ENCODE measurements at places on chromosomes 12 and 14.

DNA sequence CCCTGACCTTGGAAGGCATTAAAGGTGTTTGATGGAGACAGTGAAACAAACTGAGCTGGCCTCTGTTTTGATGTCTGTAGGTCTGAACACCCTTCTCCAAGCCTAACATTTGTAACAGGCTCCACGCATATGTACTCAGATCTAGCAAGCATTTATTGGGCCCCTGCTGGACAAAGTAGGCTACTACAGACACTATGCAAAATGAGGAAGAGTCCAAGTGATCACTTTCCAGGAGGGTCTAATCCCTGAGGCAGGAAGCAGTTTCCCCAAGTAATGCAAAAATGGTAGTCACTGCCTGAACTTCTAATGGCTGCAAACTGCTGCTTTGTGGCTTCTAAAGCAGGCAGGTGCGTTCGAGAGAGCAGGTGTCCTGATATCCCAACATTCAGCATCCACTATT is 405.8 kb downstream of the MED13L start:
- no peak for DNase-seq

DNA sequence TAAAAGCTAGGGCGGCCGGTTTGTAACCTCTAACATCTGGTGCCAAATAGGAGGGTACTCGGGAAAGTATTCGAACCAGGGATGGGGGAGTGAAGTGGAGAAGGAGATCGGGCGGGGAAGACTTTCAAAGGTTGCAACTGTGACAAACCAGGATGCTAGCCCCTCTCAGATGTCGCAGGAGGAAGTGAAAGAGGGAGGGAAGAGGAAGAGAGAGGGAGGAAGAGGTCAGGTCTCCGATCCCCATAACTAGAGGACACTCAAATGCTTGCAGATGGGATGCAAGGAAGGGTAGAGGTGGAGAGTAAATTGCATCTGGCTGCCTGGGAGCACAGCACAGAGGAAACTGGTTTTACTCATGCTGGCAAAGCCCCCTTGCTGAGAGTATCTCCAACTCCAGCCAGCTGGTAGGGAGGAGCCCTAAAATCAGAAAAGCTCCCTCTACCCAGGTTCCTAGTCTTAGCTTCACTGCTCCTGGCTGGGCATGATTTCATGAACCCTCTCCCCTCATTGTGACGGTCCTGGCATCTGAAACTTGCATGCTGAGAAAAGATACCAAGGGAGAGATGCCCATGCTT is 696.7 kb upstream of the TBX3 start:
- no peak for DNase-seq

GRCh38 chr14:84465880-84466279 is 1064.1 kb upstream of the FLRT2 start:
- DNase-seq, result no peak

DNA sequence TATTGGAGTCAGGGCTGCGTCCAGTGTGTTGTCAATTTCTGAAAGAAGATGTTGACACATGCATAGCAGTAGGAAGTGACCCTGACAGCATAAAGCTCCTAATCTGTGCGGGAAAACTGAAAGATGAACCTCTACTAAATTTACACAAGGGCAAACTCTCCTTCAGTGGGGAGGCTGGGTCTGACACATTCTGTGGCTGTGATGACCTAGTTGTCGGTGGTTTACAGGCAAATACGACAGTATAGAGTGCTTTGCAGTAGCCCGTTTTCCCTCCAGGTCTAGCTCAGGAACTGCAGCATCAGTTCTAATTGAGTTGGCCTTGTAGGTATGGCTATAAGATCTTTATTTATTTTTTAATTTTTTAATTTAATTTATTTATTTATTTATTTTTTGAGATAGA is 14.8 kb upstream of the GABARAPL1 start:
- no peak for DNase-seq

- no peak for DNase-seq
These were observed 174.0 kb downstream of the DIO2 start for GRCh38 chr14:80037349-80037748.

DNA sequence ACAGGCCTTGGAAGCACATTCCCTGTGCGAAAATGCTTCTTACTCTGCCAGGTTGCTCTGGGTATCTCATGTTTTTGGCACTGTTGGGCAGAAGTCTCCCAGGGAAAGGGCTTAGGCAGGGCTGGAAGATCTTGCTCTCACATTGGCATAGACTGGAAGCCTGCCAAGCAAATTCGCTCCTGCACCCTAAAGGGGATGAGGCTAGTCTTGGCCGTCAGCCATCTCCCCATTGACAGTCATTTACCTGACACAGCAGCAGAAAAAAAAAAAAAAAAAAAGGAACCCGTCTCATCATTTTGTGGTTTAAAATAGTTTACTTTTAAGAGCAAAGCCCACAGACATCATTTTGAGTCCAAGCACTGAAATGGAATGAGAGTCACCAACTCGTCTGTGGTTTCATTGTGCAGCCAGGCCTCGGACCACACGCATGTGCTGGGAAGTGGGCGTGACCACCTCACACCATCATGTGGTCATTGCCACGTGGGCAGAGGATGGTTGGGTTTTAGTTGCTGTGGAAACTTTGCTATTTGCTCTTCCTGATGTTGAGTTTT is 84.8 kb downstream of the NRXN3 start:
- no peak for DNase-seq

DNA sequence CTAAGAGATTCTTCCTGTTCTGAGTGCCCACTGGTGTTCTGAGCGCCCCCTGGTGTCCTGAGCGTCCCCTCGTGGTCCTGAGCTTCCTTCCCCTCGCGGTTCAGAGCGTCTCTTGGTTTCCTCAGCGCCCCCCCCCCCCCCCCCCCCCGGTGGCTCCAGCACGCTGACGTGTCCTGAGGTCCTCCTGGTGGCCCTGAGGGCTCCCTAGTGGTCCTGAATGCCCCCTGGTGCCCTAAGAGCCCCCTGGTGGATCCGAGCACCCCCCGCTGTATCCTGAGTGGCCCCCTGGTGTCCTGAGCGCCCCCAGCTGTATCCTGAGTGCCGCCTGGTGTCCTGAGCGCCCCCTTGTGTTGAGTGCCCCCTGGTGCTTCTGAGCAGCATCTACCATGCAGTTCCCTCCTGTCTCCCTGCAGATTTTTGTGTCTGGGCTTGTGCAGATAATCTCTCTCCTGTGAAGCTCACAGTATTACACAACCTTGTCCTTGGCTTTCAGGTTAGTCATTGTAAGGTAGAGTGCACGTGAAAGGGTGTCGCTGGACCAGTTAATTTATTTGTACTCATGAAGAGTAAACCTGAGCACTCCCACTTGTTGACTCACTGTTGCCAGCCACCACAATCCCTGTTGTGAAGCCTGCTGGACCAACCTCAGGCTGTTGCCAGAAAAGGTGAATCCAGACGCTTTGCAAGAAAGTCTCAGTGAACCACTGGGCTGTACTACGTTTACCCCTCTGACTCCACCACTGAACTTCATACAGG is 1168.4 kb downstream of the TMEM121 start:
- DNase-seq, result peak; percentile 61
